Esophagus squamous epithelium (tissue), 5 donors: ENCODE measurements at places on chromosomes 5 and 9.

DNA sequence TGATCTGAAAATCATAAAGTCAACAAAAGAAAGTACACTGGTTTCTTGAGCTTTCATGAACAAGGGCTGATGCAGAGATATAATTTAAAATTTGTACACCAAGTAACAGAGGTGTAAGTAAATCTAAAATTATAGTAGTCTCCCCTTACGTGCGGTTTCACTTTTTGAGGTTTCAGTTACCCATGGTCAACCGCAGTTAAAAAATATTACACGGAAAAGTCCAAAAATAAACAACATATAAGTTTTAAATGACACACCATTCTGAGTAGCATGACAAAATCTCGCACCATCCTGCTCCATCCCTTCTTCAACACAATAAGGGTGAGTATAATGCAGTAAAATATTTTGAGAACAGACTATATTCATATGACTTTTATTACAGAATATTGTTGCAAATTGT is 54.4 kb downstream of the AUH start:
- DNase-seq = no peak

GRCh38 chr5:43193181-43193893 is 1.3 kb downstream of the NIM1K start:
- DNase-seq = no peak

DNA sequence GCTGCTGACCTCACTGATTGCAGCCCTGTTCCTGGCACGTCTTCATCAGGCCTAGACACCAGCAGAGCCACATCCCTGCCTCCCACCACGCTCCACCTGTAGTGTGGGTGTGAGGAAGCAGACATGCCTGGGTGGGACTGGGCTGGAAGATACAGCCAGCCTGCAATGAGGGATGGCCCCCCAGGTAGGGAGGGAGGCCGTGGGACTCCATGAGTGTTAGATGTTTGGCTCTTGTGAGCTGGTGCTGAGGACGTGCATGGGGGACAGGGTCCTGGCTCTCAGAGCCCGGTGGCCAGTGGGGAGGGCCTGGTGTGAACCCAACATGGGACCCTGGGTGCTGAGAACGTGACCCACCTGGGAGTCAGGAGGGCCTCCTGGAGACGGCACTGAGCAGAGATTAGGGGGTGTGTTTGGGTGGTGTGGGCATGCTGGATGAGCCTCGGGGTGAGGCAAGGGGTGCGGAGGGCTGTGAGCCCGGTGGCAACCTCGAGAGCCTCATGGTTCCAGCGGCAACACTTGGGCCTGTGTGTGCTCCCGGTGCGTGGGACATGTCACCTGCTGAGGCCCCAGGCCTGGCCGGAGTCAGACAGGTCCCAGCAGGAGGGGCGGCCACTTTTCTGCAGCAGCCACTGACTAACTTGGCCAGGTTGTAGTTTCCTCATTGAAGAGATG is 87.6 kb downstream of the PHF2 start:
- DNase-seq = no peak

DNA sequence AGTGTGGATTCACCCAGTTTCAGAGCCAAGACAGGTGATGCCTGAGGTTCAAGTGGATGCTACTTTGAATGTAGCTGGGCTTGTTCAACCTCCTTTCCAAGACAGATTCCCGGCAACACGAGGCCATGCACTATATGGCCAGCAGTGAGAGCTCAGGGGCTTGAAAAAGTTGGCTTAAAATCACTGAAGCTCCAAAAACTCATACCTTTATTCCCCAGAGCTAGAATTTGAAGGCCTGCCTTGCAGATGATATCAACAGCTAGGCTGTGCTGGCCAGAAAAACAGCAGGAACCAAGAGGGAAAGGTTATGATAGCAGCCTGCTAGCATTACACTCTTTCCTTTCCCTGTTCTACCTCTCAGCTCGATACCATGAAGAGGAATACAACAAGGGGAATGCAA is 120.2 kb upstream of the DAB2 start:
- no peak for DNase-seq

- DNase-seq = no peak
Measured at GRCh38 chr5:2038321-2039179, 155.8 kb upstream of the IRX4 start.

DNA sequence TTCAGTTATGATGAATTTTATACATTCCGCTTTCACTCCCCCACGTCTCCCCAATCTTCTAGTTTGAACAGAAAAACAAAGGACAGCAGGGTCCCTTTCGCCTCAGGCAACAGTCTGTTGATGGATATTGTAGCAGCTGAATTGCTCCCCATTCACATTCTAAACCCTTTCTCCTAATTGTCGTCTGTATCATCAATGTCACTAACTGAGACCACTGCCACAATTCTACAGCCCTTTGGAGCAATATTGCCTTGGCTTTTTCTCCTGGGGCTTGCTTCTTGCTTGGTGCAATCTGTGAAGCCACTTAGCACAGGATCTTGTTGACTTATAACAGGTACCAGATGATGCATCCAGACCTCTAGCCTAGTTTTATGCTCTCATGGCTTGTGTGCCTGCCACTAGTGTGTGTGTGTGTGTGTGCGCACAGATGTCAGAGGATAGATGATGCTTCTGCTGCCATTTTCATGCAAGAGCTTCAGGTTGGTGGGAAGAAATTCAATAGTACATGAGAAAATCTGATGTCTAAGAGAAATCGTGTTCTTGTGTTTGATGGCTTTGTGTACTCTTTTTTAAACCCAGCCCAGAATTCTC is 195.2 kb upstream of the ISL1 start:
- DNase-seq = no peak

GRCh38 chr5:79521156-79521555 is 7.2 kb upstream of the HOMER1 start:
- DNase-seq = no peak

GRCh38 chr9:86764221-86764624 is 183.1 kb downstream of the GAS1 start:
- no peak for DNase-seq

GRCh38 chr5:54388409-54388808 is 67.1 kb upstream of the HSPB3 start:
- no peak for DNase-seq

DNA sequence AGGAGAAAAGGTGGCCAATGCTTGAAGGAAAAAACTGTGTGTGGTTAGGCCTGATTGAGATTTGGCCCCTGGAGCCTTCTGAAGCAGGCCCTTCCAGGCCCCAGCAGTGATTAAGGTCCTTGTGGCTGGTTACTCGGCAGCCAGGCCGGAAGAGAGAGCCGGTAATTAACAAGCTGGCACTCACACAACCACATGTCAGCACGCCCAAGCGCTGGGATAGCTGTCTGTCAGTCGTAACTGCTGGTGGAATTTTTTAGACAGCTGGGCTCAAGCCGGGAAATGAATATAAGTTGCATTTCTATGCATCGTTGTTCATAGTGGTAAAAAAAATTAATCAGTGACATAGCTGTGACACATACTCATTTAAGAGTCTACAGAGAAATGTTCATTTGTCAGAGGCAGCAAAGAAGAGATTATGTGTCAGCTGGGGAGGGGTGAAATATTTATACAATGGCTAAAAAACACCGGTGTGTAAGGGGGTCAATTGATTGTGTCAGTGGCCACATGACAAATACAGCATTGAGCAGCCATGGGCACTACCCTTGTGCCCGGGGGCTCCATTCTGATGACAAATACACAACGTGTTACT is 13.7 kb upstream of the ARAP3 start:
- DNase-seq = no peak

DNA sequence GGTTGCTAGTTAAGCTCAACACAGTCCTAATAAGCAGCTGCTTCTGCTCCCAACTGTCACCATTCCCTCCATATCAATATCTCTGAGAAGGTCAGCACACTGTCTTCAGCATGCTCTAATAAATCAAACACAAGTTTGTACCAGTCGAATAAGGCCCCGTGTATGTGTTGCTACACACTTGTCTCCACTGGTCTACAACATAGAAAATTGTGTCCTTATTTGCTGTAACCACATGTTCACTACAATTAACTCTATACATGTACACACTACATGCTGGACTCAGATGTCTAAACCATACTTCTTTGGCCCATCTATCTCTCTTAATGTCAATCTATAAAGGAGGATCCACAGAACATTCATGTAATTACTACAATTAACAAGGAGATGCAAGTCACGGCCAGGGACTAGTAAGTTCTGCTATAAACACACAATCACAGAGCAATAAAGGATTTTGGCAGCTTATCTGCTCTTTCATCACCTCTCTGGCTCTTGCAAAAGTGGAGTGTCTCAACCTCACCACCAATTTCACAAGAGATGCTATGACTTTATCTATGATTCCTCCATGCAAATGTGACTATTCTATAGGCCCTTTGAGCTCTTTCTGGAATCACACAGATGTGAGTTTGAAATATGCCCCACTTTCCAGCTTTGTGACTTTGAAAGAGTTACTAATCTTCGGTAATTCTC is 143.9 kb downstream of the SEMA5A start:
- no peak for DNase-seq

DNA sequence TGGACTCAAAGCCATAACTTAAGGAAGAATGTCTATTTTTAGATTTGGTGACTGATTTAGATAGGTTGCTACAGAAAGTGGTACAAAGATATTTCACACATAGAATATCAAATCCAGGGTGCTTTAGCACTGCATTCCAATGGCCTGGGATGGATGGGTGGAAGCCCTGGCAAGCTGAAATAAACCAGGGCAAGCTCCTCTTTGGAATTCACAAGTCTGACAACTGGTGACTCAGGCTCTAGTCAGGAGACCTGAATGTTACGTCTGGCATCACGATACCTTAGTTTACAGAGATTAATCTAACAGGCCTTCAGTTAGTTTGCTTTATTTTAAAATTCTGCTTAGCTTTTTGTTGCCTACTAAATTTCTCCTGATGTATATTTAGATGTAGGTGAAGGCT is 144.0 kb downstream of the TMC1 start:
- DNase-seq = no peak

DNA sequence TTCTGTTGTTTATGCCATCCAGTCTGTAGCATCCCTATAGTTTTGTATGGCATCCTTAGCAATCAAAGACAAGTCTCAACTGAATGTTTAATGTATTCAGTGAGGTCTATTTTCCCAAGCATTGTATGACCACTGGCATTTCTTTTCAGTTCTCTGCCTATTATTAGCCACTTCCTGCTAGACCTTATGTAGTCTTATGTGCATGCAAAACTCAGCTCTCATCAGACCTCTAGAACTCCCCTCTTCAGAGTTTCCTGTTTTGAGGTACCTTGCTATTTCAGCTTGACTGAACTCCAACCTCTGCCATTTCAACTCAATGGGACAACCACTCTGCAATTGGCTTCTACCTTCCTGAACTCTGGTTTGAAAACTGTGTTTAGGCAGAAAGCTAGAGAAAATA is 113.2 kb downstream of the SLC25A46 start:
- DNase-seq = no peak

- no peak for DNase-seq
Measured at GRCh38 chr9:28538132-28538531, 964.9 kb upstream of the C9orf72 start.

DNA sequence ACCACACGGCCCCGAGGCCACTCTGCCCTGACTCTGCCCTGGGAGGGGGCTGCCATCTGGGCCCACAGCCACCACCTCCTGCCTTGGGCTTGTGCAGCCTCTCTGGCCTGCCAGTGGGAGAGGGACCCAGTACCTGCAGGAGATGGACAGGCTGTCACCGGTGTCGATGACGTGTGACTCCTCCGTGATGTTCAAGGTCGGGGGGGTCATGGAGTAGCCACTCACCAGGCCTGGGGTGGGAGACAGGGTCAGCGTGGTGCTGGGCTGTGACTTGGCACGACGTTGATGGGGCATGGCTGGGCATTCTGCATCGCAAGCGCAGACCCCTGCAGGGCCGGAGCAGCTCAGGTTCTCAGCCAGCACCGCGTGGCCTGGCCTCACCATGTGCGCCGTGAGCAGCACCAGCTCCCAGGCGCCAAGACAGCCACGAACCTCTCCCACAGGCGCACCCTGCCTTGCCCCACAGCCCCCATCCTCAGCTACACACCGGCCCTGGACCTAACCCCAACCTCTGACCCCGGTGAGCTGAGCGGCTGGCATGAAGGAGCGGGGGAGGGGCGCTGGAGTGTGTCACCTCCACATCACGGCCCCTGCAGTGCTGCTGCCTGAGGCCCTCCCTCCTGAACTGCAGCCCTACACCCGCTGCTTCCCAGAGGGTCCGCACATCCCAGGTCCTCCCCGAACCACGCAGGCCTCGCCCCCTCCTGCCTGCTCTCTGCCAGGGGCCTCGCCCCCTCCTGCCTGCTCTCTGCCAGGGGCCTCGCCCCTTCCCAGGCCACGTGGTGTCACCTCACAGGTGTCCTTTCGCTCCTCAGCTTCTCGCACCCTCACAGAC is 17.6 kb downstream of the FLT4 start:
- no peak for DNase-seq

DNA sequence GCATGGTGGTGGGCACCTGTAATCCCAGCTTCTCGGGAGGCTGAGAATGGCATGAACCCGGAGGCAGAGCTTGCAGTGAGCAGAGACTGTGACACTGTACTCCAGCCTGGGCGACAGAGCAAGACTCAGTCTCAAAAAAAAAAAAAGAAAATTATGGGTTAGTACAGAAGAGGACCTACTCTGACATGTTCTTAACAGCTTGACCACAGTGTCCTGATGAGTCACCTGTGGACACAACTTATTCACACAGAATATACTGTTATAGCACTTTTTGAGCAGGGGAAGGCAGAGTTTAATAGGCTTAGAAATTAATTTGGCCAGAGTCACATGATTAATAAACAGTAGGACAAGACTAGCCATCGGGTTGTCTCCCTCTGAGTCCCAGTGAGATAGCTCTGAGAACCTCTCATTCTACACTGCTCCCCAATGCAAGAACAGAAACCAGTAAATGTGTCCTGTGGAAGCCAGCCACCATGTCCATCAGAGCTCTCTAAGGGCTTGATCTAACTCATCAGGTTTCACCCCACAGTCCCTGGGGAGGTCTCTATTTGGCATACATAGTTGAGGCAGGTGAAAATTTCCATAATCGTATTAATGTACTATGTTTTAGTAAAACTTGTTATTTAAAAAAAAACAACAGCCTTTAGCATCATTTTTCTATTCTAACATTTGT is 1077.9 kb upstream of the C9orf72 start:
- DNase-seq = no peak

GRCh38 chr9:73682789-73683188 is 531.1 kb downstream of the ANXA1 start:
- DNase-seq = no peak
